Amniotic stem cell (primary cell): ENCODE measurements at places on chromosomes 1 and 21.

DNA sequence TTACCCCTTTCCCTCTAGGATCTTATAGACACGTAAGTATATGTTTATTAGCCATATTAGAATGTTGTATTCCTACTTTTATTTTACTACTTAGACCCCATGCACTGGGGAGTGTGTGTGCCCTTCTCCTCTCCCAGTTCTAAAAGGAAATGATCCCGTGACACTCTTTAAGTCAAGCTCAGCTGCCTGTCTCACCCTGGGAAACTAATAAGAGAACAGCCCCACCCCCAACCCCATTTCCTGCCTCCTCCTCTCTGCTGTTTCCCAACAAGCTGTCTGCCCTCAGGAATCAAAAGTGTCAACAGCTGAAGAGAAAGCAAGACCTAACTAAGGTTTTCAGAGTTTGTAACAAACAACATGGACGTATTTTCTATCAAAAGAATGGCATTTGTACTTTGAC, 92.6 kb upstream of the VAV3 start:
- no peak for DNase-seq

- peak; percentile 25 for DNase-seq
Measured at GRCh38 chr1:119188926-119189325, 48.5 kb upstream of the WARS2 start.

DNA sequence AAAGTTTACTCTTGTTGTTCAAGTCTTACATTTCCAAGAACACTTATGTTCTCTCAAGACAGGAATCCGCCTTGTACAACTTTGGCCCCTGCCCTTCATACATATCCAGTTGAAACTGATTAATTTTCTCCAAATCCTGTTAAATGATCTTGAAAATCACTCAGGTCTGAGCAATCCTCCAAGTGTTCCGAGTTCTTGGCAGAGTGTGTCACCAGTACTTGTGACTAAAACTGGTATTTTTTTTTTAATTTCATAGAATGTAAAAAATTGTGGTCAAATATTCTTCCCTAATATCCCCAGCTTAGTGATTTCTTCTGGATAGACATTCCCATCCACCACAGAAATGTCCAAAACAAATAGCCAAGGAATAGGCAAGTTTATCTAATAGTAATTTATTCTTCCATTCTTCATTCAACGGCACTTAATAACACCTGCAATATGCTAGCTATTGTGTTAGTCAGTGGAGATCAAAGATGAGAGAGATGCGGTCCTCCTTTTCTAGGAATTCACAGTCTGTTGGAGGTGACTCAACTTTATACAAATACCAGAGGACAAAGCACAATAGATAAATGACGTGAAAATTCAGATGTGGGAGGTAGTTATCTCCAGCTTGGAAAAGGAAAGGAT, 71.4 kb downstream of the DIRAS3 start:
- DNase-seq: no peak

DNA sequence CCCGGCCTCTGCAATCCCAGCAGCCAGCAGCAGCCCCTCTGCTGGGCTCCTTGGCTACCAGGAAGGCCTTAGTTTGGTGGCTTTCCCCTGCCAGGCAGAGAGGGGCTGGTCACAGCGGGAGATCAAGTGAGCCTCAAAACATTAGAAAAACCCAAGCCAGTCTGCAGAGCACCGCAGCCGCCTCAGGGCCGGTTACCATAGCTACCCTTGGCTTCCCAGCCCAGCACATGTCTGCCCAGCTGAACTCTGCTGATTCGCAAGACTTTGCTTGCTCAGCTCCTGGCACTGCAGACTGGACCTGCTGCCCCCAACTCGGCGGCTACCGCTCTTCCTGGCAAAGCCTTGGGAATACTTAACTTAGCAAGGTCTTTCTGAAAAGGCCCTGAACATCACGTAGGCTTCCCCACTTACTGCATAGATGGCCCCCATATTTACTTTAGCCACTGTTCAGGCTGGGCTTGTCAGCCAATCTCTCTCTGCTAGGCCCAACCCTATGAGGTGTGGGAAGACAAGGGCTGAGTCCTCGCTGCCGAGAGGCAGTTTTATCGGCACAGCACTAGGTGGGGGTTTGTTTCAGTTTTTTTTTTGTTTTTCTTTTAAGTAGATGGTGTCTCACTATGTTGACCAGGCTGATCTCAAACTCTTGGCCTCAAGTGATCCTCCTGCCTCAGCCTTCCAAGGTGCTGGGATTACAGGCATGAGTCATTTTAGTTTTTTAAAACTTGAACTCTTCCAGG, 28.6 kb upstream of the PLEKHG5 start:
- DNase-seq: peak; percentile 70

DNA sequence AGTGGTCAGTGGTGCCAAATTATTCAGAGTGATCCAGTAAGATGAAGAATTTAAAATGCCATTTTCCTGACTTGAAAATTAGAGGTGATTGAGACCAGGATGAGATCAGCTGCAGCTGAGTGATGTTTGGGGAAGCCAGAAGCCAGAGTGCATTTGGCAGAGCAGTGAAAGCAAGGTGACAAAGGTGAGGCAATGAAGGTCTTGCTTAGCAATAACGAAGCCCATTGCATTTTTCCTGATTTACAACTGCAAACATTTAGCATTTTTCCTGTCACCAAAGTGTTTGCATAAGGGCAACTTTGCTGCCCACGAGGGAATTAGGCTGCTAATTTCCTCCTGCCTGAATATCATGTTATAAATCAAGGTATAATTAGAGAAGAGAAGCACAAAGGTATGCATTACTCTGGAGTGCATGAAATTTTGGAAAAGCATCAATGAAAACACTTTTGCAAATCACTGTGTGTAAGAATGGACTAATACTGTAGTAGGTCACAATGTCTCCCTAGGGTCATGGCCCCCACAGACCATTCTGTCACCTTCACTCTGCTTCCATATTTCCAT, 188.2 kb upstream of the LYPLAL1 start:
- DNase-seq: no peak

- no peak for DNase-seq
Measured at GRCh38 chr1:178632653-178633052, 92.4 kb upstream of the RALGPS2 start.

DNA sequence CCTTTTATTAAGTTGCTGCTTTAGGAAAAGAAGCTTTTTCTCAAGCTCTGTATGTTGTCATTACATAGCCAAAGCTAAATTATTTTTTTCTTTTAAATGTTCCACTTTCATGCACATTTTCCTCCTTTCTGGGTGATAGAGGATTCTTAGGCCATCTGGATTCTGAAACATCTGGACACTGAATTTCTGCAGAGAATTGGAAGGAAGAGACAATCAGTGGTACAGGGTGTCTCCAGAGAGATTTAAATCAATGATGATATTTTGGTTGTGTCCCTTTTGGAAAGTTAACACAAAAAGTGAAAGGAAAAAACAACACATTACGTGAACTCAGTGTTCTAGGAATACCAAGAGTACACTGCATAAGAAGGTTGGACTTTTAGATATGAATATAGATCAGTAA, 211.4 kb upstream of the PKN2 start:
- DNase-seq: no peak

DNA sequence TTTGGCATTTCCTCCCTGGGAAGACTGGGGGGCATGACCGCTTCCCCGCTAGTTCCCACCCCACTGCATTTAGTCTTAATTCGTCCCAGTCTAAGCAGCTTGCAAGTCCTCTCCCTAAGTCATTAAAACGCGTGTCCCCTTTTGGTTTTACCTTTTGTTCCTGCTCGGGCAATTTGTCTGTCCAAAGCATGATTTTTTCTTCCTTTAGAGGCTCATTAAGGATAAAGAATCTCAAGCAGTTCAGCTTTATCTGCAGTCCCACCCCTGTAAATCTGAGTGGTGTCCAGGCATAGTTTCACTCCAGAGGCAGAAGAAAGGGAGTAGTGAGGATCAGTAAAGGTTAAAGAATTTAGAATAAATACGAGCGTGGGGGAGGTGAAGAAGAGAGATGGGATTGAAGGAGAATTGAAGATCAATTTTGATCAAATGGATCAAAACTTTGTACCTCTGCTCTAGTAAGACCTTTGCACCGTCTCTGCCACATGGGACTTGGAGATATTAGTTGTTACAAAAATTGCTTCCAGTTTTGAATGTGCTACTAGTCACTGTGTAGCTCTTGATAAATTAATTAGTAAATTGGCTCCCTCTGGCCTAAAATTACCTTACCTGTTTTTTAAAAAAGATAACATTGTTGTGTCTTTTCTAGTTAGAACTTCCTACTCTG, 989 bp upstream of the ETV3 start:
- no peak for DNase-seq
